ENCODE measurements at places on chromosomes 5 and 9. TPM values are rescaled to one million over a fixed set of nuclear protein-coding genes. Genes with fewer than 3 reads are reported as not detected.

The ZSWIM6 gene
- total RNA-seq = 0.18 TPM

The FXN gene
- 29.9 TPM for total RNA-seq

The BTNL3 gene
- total RNA-seq = not detected

The TEK gene
- total RNA-seq = not detected

The CDO1 gene
- not detected for total RNA-seq

The TRPM6 gene
- total RNA-seq = not detected

The FLT4 gene
- 15.7 TPM for total RNA-seq

The ABCA2 gene
- 8.5 TPM for total RNA-seq

The IFNA13 gene
- not detected for total RNA-seq

The GPX8 gene
- 64.4 TPM for total RNA-seq

The LCN9 gene
- not detected for total RNA-seq

The STC2 gene
- total RNA-seq = 0.03 TPM

The GARIN3 gene
- total RNA-seq = not detected

The SH2D3C gene
- 4.6 TPM for total RNA-seq

The RLN2 gene
- total RNA-seq = not detected

The HAVCR2 gene
- not detected for total RNA-seq

The TESK1 gene
- total RNA-seq = 9.9 TPM

The FOXD4 gene
- total RNA-seq = not detected

The ARL14EPL gene
- not detected for total RNA-seq

The COL23A1 gene
- not detected for total RNA-seq

The AK6 gene
- total RNA-seq = 39.7 TPM

The NIM1K gene
- 0.41 TPM for total RNA-seq

The PGM5 gene
- total RNA-seq = 1.5 TPM

The C8G gene
- total RNA-seq = not detected

The ADAMTS6 gene
- total RNA-seq = 20.2 TPM

The TNFSF8 gene
- not detected for total RNA-seq

The CMBL gene
- total RNA-seq = 8.3 TPM

The UBE2D2 gene
- total RNA-seq = 140 TPM

The MZB1 gene
- total RNA-seq = not detected

The SLC45A2 gene
- 0.17 TPM for total RNA-seq

The EQTN gene
- not detected for total RNA-seq

The ISL1 gene
- not detected for total RNA-seq

The SH3RF2 gene
- 14.6 TPM for total RNA-seq

The CDKN2A gene
- 14.6 TPM for total RNA-seq

The TMC1 gene
- total RNA-seq = not detected

The PFDN1 gene
- total RNA-seq = 273 TPM

The EXD3 gene
- 7.9 TPM for total RNA-seq

The PCDHB15 gene
- total RNA-seq = not detected

The DIRAS2 gene
- not detected for total RNA-seq

The PTCH1 gene
- 7.0 TPM for total RNA-seq

The SLC6A7 gene
- total RNA-seq = not detected

The INSL4 gene
- not detected for total RNA-seq

The SPATA31C1 gene
- total RNA-seq = not detected

All from G401 (cell line).